MG63 (cell line): ENCODE measurements at places on chromosomes 7 and 10. TPM values are rescaled to one million over a fixed set of nuclear protein-coding genes. Genes with fewer than 3 reads are reported as not detected.

The RSU1 gene
- 44.1 and 44.5 TPM in 2 replicates for total RNA-seq

The AOC1 gene
- total RNA-seq = not detected in 2 replicates

The CPED1 gene
- total RNA-seq = 3.3 and 3.7 TPM in 2 replicates

The TMEM176B gene
- 0.23 TPM in 1 of 2 replicates, not detected in the other for total RNA-seq

The TBRG4 gene
- 82.0 and 126 TPM in 2 replicates for total RNA-seq

The SPDYE6 gene
- not detected in 2 replicates for total RNA-seq

The CYP2C19 gene
- total RNA-seq = not detected in 2 replicates

The LRRC27 gene
- total RNA-seq = 8.3 and 13.7 TPM in 2 replicates

The ANKRD61 gene
- not detected in 2 replicates for total RNA-seq

The PRTFDC1 gene
- total RNA-seq = 0.20 and 0.49 TPM in 2 replicates

The GTF2IRD1 gene
- total RNA-seq = 9.9 and 12.5 TPM in 2 replicates

The SEMA4G gene
- total RNA-seq = not detected in 2 replicates

GRCh38 chr10:32981760-32982159, 23.7 kb upstream of the ITGB1 start:
- DNase-seq = peak; percentile 53

DNA sequence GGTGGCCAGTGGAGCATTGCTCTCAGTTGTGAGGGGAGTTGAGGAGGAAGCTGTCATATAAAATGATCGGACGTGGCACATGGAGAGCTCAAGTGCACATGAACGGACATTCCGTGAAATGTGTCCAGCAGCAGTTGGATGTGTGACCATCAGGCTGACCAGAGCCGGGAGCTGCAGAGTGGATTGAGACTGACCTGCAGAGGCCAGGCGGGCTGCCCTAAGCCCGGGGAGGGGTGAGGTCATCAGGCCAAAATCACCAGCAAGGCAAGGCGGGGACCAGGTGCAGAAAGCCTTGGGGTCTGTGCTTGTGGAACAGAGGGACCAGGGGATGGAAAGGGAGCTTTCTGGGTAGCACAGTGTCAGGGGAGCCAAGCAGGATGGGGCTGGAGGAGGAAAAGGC, 279.5 kb downstream of the CELF2 start:
- no peak for DNase-seq

- no peak for DNase-seq
Observed at GRCh38 chr7:130974794-130975193, 240.8 kb upstream of the KLF14 start.

- DNase-seq = no peak
Observed at GRCh38 chr10:16965344-16965616, 148.1 kb upstream of the RSU1 start.

- DNase-seq = peak; percentile 99
Observed at GRCh38 chr10:119596537-119597404, at the start of gene TIAL1. TIAL1 (minus strand) TSS chr10:119596964; CDS start chr10:119596465, 499 bp downstream.

DNA sequence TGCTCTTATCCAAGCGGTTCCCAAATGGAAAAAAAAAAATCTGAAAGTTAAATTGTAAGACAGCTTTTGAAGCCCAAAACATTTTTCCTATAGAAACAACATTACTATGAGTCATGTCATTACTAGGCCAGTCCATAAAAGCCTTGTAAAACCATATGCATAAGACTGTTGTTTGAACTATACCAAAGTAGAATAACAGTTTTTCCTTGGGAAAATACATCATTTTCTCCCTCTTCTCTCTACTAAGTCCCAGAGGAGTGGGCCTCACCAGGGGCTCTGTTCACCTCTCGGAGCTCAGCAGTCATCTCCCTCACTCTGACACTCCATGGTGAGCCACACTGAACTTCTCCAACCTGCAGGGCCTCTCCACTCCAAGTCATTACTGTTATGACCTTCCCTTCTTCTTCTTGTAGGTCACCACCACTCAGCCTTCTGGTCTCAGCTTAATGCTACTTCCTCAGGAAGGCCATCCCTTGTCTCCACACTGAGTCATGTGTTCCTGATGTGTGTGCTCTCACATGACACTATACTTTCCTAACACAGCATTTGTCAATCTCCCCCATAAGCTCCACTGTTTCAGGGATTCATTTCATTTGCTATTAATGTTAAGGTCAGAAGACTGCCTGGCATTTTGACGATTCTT, 32.5 kb downstream of the ZNF438 start:
- no peak for DNase-seq

DNA sequence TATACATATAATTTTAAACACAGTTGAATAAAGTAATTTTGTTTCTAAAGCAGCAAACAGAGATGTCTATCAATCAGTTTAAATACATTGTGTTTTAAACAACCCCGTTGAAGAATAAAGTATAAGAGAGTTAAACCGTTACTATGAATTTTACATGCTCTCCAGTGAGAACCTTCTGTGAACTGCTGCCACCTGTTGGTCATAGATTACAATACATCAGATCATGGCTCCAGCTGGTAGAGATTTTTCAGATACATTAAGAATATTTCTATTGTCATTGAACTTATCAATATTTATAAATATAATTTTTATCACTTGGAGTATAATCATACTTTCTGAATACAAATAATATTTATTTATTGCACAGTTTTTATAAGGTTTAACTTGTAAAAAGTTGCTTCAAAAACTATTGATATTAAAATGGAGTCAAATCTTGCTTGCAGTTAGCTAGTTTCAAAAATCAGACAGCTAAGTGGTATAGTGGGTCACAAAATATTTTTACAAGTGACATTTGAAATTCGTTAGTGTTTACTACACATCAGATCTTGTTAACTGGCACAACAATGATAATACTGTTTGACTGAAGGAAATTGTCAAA, 561.2 kb upstream of the PHF14 start:
- no peak for DNase-seq

- no peak for DNase-seq
Observed at GRCh38 chr7:3549601-3550000, 248.5 kb downstream of the SDK1 start.

DNA sequence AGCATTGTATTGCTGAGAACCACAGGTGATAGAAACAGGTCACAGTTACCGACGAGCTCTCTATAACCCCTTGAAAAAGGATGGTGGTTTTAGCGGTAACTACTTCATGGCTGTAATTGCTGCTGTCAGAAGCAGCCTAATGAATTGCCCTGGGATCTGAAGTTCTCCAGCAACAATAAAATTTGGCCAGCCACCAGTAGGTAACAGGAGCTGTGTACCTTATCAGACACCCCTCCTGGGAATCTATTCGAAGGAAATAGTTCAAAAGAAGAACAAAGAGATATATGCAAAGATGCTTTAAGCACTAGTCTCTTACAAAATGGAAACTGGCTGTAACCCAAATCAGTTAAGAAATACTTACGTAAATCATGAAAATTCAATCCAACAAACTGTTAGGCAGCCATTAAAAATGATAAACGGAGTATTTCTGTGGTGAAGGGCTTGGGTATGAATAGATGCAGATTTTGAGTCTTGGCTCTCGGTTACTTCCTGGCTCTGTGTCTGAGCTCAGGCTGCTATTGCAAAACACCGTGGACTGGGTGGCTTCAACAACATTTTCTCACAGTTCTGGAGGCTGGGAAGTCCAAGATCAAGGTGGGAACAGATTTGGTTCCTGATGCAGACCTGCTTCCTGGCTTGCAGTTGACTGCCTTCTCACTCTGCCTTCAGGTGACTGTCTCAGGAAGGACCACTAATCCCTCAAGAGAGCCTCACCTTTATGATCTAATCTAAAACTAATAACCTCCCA, 1.6 kb downstream of the MSRB2 start:
- no peak for DNase-seq

GRCh38 chr7:14886533-14886932, 16.0 kb downstream of the DGKB start:
- no peak for DNase-seq

DNA sequence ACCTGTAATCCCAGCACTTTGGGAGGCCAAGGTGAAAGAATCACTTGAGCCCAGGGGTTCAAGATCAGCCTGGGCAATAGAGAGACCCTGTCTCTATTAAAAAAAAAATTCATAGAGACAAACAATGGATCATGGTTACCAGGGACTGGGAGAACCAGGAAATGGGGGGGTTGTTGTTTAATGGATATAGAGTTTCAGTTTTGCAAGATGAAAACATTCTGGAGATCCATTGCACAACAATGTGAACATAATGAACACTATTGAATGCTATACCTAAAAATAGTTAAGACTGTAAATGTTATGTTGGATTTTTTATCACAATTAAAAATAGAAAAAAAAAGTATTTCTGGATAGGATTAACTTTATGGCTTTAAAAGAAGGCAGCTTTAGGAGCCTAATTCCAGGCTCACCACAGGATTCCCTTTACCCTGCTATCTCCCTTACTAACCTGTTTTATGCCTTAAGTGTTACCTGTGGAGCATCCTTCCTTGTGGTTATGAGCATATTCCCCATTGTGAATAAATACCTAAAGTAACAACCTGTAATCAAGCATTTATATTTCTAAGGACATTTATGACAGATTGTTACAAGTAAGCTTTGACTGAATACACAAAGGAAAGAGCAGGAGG, 45.1 kb upstream of the SGCE start:
- DNase-seq = no peak

DNA sequence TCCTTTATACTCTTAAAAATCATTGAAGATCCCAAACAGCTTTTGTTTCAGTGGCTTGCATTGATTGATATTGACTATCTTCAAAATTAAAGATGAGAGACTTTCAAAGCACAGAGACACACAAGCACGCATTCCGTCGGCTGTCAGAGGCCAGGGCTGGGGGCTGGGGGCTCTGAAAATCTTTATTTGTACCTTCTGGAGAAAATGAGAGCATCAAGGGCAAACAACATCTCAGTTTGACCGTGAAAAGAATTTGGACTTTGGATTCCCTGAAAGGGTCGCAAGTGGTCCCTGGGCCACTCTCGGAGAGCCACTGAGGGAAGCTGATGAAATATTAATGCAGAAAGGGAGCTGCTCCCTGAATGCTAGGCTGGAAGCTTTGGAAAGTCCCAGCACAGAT, 96.4 kb downstream of the CHST15 start:
- DNase-seq = no peak
